WTC11 (cell line): ENCODE measurements at places on chromosomes 4 and X.

DNA sequence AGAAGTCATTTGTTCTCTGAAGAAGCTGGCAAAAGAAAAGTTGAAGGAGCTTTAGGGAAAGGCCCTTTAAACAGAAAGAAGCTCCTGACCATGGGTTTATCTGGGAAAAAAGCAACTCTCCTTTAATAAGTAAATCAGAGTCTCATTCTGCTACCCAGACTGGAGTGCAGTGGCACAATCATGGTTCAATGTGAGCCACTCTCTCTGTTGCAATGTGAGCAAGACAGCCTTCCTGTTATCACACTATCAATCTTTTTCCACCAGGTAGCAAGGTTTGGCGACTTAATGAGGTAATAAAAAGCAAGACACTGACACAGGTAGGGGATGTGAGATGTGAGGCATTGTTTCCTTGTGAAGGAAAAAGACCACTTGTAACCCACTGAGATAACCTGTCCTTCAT is 111.3 kb downstream of the SYNPO2 start:
- H3K27me3 ChIP-seq, result no peaks in the 10 kb centered on the region
- no peak overlapping the region for H3K27ac ChIP-seq
- no peaks in the 10 kb centered on the region for H3K36me3 ChIP-seq
- no peak for DNase-seq
- peaks cover 39% of the 10 kb centered on the region for H3K4me1 ChIP-seq
- no peak overlapping the region for H3K4me3 ChIP-seq

DNA sequence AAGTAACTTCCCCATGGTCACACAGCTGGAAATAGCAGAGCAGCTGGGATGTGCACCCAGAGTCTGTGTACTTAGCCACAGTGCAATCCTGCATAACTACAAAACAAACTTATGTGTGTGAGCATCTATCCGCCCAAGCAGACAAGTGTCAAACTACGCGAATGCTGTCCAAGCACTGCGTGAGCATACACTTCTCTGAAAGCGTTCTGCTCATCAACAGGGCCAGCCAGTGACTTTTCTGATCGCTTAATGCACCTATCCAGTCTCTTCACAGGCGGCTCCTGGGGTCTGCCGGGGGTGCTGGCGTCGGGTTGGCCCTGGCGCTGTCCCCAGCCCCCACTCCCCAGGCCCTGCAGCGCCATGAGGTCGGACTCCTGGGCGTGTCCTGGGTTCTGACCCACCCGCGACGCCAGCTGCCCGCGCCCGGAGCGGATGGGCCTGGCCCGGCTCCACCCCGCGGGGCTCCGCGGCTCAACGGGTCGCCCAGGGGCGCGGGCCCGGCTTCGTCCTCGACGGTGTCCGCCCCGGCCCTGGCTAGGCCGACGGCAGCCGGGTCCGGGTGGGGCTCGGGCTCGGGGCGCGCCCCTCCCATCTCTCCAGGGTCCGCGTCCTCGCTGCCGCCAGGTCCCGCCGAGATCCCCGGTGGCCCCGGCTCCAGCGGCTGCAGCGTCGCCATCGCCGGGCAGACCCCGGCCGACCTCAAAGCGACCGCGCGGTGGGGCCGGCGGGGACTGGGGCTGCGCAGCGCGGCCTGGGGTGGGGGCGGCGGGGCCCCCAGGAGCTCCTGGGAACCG is 1.3 kb upstream of the ZNF141 start:
- peaks cover 7% of the 10 kb centered on the region for H3K36me3 ChIP-seq
- H3K4me1 ChIP-seq, result peaks cover 37% of the 10 kb centered on the region
- H3K4me3 ChIP-seq, result peak overlapping the region; percentile 99
- H3K27me3 ChIP-seq, result peaks cover 16% of the 10 kb centered on the region; the same call in 1 of the 2 replicates
- DNase-seq, result peak; percentile 27
- no peak overlapping the region for H3K27ac ChIP-seq

DNA sequence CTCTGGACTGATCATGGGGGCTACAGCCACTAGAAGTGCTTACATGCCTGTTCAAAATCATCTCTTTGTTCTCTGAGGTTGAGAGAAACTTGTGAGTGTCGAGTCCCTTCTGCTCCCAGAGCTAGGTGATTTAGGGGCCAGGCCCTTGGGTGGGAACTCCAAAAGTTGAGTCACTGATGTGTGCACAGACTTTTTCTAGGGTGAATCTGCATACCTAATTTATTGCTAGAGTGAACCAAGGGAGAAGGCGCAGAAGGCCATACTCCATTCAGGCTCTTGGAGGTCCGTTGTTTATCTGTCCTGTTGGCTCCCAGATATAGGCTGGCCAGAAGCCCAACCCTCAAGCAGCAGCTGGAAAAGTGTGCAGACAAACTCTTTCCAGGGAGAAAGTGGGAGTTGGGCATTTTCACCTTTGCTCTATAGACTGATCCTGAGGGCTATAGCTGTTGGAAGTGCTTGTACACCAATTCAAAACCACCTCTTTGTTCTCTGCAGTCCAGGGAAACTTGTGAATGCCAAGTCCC is 80.8 kb upstream of the ARX start:
- no peaks in the 10 kb centered on the region for H3K4me1 ChIP-seq
- H3K27me3 ChIP-seq, result no peaks in the 10 kb centered on the region
- no peak overlapping the region for H3K27ac ChIP-seq
- H3K4me3 ChIP-seq, result no peak overlapping the region

DNA sequence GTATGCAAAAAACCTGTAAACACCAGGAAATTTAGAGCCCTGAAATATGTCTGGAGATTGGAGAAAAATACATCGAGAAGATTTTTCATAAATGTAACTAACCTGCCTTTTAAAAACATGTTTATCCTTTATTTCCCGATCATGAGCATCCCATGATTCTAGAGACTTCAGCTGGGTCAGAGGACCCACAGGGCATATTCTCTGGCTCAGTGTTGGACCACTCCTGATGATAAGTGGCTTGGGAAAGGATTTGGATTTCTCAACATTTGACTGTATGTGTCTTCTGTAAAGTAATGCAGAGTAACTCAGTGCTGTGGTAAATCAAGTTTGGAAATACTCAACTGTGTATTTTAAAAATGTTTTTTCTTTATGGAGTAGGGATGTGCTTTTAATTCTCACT is 40.0 kb upstream of the ANK2 start:
- H3K27me3 ChIP-seq, result no peaks in the 10 kb centered on the region
- H3K27ac ChIP-seq, result no peak overlapping the region; the same call in 1 of the 2 replicates
- no peak overlapping the region for H3K4me3 ChIP-seq
- no peak for DNase-seq

- H3K27me3 ChIP-seq, result no peaks in the 10 kb centered on the region
- no peaks in the 10 kb centered on the region for H3K36me3 ChIP-seq
- H3K4me1 ChIP-seq, result no peaks in the 10 kb centered on the region
These were observed 131.8 kb upstream of the PITX2 start for GRCh38 chr4:110754716-110755115.

GRCh38 chrX:105462186-105462585 is 241.7 kb upstream of the TEX13A start:
- no peak overlapping the region for H3K27ac ChIP-seq
- peaks cover 2% of the 10 kb centered on the region; the same call in 1 of the 2 replicates for H3K4me1 ChIP-seq
- H3K36me3 ChIP-seq, result no peaks in the 10 kb centered on the region
- no peaks in the 10 kb centered on the region for H3K27me3 ChIP-seq

DNA sequence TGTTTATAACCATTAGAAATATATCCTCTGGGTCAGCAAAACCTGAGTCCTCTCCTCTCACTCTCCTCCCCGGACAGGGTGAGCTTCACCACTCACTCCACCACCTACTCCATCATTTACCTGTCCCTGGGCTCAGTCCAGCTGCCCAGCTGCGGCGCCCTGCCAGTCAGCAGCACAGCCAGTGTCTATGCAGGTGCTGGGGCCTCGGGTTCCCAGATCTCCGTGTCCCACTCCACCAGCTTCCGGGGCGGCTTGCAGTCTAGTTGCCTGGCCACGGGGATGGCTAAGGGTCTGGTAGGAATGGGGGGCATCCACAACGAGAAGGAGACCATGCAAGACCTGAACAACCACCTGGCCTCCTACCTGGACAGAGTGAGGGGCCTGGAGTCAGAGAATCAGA is 662.2 kb upstream of the ACTRT1 start:
- 0 out of 2 replicates have a peak, but pooled peaks cover 3% of the 10 kb centered on the region for H3K4me1 ChIP-seq
- DNase-seq, result no peak
- no peaks in the 10 kb centered on the region for H3K36me3 ChIP-seq
- no peak overlapping the region for H3K4me3 ChIP-seq
- H3K27me3 ChIP-seq, result no peaks in the 10 kb centered on the region

GRCh38 chrX:150363561-150364346 is 637 bp downstream of the MAMLD1 start:
- H3K4me1 ChIP-seq, result peaks cover 15% of the 10 kb centered on the region
- H3K36me3 ChIP-seq, result no peaks in the 10 kb centered on the region

DNA sequence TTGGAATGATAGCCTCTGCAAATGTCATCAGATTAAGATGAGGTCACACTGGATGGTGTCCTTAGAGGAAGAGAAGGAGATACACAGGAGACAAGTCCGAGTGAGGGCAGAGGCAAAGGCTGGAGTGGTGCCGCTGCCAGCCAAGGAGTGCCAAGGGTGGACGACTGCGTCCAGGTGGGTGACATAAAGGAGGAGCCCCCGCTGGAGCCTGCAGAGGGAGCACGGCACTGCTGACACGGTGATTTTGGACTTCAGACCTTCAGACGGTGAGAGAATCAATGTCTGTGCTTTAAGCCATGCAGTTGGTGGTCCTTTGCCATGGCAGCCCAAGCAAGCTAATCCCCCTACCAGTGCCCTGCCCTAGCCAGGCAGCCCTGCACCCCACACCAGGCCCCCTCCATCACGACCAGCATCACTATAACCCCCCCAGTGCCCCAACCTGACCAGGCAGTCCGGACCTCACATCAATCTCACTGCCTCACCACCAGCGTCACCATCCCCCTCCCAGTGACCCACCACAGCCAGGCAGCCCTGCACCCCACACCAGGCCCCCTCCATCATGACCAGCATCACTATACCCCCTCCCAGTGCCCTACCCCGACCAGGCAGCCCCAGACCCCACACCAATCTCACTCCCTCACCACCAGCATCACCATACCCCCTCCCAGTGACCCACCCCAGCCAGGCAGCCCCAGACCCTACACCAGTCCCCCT is 130.0 kb downstream of the HMX1 start:
- H3K27me3 ChIP-seq, result no peaks in the 10 kb centered on the region
- peaks cover 6% of the 10 kb centered on the region for H3K4me1 ChIP-seq
- no peaks in the 10 kb centered on the region for H3K36me3 ChIP-seq
- H3K27ac ChIP-seq, result no peak overlapping the region
- no peak overlapping the region for H3K4me3 ChIP-seq
- no peak for DNase-seq

DNA sequence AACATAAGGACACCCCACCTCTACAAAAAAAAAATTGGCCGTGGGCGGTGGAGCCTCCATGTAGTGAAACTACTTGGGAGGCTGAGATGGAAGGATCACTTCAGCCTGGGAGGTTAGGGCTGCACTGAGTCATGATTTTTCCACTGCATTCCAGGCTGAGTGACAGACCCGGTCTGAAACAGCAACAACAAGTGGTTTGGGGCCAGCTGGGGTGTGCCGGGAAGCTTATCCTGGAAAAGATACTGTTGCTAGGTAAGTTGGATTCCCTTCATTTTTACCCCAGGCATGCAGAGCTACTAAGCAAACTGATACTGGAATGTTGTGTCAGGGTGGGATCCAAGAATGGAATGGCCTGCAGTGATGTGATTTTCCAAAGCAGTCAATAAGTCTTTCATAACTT is 57.0 kb downstream of the XAGE2 start:
- no peak overlapping the region for H3K27ac ChIP-seq
- H3K27me3 ChIP-seq, result no peaks in the 10 kb centered on the region; the same call in 1 of the 2 replicates
- DNase-seq, result no peak
- no peaks in the 10 kb centered on the region for H3K4me1 ChIP-seq
- no peaks in the 10 kb centered on the region for H3K36me3 ChIP-seq

GRCh38 chr4:2924286-2924685 is 38.9 kb downstream of the NOP14 start:
- H3K27ac ChIP-seq, result peak overlapping the region; percentile 80
- no peak overlapping the region for H3K4me3 ChIP-seq
- peaks cover 34% of the 10 kb centered on the region for H3K4me1 ChIP-seq
- DNase-seq, result no peak
- H3K27me3 ChIP-seq, result no peaks in the 10 kb centered on the region
- H3K36me3 ChIP-seq, result peaks cover 73% of the 10 kb centered on the region

GRCh38 chr4:174674305-174674840 is 152.1 kb upstream of the HPGD start:
- H3K4me1 ChIP-seq, result peaks cover 17% of the 10 kb centered on the region
- no peaks in the 10 kb centered on the region for H3K27me3 ChIP-seq
- DNase-seq, result no peak
- H3K4me3 ChIP-seq, result no peak overlapping the region

DNA sequence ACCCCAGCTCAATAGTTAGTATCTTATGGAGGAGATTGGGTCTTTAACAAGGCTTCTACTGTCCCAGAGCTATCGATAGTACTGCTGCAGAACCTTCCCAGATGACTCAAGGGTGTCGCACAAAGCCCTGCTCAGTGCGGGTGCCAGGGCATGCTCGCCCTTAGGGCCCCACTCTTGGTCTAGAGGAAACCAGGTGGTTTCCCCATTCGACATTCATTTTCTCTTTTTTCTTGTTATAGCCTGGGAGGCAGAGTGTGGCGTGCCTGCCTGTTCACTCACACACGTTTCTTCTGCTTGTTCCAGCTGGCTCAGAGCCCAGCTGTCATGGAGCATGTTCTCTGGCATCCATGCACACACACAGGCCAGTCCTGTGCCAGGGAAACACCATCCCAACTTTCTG is 144.5 kb downstream of the SMIM20 start:
- no peaks in the 10 kb centered on the region for H3K27me3 ChIP-seq
- no peak overlapping the region for H3K27ac ChIP-seq
- H3K4me3 ChIP-seq, result no peak overlapping the region
- DNase-seq, result no peak

- H3K4me3 ChIP-seq, result no peak overlapping the region
- H3K27me3 ChIP-seq, result no peaks in the 10 kb centered on the region
- no peak for DNase-seq
- peaks cover 12% of the 10 kb centered on the region; the same call in 1 of the 2 replicates for H3K4me1 ChIP-seq
- peaks cover 20% of the 10 kb centered on the region for H3K36me3 ChIP-seq
These were observed 360.9 kb downstream of the PRDM5 start for GRCh38 chr4:120561648-120562047.

DNA sequence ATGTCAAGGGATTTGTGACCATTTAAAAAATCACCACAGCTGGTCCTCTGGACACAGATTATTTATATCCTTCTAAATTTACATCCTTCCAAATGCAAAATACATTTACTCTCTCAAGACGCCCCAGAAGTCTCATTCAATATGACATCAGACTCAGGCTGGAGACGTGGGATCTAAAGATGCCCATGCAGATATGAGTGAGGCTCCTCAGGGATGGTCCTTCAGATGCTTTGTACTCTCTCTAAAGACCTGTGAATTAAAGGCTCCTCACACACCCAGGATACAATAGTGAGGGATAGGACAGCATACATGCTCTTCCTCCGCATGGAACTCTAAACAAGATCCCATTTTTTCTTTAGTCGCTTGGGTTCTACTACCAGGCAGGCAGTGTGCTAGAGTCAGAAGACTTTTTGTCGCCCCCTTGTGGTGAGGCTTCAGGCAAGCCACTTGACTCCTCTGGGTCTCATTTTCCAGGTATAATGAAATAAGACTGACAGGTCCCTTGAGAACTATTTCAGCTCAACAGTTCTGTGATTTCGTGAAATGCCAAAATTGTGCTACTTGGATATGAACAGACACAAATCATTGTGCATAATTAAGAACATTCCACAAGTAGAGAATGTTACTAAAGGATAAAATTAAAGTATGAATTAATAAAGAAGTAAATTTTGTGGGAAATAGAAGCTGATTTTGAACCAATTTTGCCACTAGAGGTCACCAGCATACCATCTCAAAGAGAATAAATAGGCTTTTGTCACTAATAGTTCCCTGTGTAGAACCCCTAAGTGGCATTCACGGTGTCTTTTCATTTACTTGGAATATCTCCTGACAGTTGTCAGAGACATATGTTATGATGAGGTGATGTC is 13.7 kb upstream of the SCOC start:
- no peak overlapping the region for H3K4me3 ChIP-seq
- H3K27ac ChIP-seq, result no peak overlapping the region
